ENCODE measurements at places on chromosomes 5 and 9.

- DNase-seq = no peak
Observed at GRCh38 chr9:123097430-123098095, 64.1 kb downstream of the GPR21 start.

- no peak for DNase-seq
Observed at GRCh38 chr5:176151281-176151680, 86.9 kb upstream of the SIMC1 start.

- no peak for DNase-seq
Observed at GRCh38 chr5:177604116-177604521, 4.2 kb downstream of the B4GALT7 start.

- DNase-seq = peak; percentile 24
Observed at GRCh38 chr5:33241802-33242201, 199.0 kb upstream of the TARS1 start.

- DNase-seq = no peak
Observed at GRCh38 chr9:77556396-77556795, 91.7 kb downstream of the GNA14 start.

- DNase-seq = no peak
Observed at GRCh38 chr5:115064380-115064779, 105.3 kb downstream of the TRIM36 start.

DNA sequence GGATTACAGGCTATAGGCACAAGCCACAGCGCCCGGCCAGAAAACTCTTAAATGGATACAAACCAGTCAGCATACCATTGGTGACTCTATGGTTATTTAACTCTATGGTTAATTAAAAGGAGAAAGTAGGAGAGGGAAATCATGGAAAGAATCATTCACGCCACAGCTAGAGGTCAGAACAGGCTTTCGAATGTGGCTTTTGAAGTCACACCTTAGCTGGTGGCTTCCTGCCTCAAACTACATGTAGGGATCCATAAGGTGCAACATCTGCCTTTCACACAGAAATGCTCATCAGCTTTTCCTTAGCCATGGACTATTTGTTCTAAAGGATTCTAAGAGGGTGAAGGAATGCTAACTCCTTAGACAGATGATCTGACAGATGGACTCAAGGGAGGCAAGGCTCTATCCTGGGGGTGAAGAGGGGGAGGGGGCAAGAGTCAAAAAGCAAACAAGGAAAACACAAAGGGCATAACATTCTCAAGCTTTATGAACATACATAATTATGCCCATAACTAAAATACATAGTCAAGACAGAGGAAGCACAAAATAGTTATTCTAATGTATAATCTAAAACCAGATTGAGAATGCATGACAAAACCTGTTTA lies 130.9 kb downstream of the EFNA5 start:
- DNase-seq = no peak

DNA sequence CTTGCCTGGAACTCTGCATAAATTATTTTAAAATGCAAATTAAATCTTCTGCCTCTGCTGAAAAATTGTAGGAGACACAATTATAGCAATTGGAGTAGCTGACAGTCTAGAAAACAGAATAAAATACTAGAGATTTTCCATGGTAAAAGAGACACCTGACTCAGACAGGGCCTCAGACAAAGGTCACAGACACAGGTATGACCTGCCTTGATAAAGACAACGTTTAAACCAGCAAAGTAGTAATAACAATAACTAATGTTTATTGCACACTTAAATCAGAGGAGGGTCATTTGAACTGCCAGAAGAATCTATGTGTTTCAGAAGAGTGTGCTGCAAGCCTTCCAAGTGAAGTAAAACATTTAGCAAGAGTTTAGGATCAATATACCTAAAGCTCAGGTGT lies 3.9 kb downstream of the SOWAHA start:
- DNase-seq = no peak

- DNase-seq = no peak
Observed at GRCh38 chr9:107330420-107330819, 47.3 kb downstream of the RAD23B start.

GRCh38 chr5:141494761-141495452 lies 6.0 kb downstream of the PCDHGC5 start:
- DNase-seq = no peak
